ENCODE measurements at places on chromosomes 4 and X.
A peak's percentile ranks its signal among the peaks of the same experiment; 100 is the strongest.

DNA sequence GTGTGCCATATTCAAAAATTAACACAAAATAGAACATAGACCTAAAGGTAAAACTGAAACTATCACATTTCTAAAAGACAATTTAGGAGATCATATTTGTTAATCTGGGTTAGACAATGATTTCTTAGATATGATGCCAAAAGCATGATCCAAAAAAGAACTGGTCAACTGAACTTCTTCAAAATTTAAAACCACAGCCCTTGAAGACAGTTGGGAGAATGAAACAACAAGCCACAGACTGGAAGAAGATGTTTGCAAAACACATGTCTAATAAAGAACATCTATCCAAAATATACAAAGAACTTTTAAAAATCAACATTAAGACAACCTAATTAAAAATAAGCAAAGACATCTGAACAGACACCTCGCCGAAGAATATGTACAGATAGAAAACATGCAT, 19.5 kb downstream of the COMMD8 start:
- no peak for DNase-seq

GRCh38 chrX:103418811-103419340, 42.5 kb downstream of the BEX3 start:
- peak; percentile 58 for DNase-seq

DNA sequence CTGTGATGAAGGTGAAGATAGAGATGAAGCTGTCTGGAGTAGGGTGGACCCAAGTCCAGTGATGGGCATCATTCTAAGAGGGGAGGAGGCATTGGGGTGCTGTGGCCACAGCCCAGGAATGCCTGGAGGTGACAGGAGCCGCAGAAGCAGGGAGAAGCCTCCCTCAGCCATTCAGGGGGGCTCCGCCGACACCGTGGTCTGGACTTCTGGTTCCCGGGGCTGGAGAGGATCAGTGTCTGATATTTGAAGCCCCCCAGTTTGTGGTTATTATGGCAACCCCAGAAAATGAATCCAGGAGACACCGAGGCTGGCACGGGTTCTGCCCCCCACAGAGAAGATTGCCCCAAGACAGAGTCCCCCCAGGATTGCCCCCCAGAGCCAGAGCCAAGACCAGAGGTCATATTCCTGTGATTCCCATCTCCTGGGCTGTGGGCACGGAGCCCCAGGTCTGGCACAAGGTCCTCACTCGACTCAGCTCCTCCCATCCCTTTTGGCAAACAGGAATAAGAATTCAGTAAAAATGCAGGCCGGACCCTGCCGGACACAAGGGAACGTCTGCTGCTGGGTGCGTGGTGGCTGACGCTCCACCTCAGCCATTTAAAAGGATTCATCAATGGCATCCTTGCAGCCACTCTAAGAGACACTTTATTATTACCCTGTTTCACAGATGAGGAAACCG, 116.6 kb downstream of the CPZ start:
- no peak for DNase-seq

GRCh38 chrX:98931216-98931615, 1478.9 kb downstream of the PCDH19 start:
- DNase-seq, result no peak

GRCh38 chr4:4890574-4891255, 31.2 kb downstream of the MSX1 start:
- DNase-seq, result peak; percentile 37

GRCh38 chr4:88341227-88342192, 37.1 kb upstream of the HERC6 start:
- peak; percentile 95 for DNase-seq

GRCh38 chrX:72051589-72051988, 80.1 kb downstream of the RTL5 start:
- no peak for DNase-seq

- no peak for DNase-seq
Observed at GRCh38 chr4:153724606-153725005, 35.2 kb downstream of the RNF175 start.

DNA sequence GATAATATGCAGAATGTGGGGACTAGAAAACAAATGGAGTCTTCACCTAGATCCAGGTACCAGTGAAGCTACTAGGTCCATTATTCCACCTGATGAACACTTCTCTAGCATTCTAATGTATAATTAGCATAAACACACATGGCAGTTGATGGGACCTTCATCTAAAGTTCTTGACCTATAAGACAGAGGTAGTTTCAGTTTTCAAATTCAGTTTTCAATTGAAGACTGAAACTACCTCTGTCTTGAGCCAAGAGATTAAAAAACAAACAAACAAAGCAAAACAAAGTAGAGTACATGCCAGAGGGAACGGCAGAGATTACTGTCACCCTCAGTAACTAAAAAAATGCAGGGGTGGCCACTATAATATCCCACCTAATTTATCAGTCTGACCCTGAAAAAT, 199.9 kb upstream of the NEIL3 start:
- no peak for DNase-seq

GRCh38 chr4:39096847-39097246, 34.8 kb downstream of the KLHL5 start:
- no peak for DNase-seq

DNA sequence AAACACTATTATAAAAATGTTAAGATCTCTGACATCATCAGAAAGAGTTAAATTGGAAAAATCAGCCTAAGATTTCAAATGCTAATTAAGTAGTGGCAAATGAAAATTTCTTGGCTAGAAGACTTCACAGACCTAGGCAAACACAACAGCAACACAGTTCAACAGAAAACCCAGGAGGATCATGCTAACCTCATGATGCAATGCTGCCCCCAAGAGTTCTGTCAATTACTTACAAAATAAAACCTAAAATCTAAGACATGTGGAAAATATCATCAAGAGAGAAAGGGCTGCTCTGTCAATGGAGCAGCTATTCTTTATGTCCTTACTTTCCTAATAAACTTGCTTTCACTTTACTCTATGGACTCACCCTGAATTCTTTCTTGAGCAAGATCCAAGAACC, 21.0 kb downstream of the S100G start:
- peak; percentile 79 for DNase-seq

DNA sequence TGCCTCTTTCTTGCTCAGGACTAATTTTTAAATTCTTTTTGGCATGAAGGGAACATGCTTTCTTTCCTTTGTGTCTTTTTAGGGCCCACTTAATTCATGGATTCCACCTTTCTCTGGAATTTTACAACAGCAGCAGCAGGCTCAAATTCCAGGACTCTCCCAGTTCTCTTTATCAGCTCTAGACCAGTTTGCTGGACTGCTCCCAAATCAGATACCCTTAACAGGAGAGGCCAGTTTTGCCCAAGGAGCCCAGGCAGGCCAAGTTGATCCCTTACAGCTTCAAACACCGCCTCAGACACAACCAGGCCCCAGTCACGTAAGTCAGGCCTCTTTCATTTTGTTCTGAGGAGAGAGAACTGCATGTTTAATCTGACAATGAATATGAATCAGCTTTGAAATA, 2.3 kb downstream of the ODAM start:
- no peak for DNase-seq

GRCh38 chr4:77305766-77306165, 148.8 kb downstream of the CCNG2 start:
- DNase-seq, result no peak

DNA sequence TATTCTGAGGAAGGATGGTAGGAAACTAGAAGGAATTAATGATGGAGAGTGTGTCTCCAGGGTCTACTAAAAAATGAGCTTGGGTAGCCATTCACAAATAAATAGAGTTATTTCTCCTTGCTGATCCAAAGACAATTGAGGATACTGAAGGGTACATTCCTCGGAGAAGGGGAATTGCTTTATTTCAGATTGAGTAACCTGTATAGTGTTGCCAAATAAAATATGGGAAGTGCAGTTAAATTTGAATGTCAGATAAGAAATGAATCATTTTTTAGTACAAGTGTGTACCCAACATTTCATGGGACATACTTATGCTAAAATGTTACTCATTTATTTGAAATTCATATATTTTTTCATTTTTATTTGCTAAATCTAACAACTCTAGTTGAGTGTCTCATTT, 16.0 kb upstream of the VSIG1 start:
- DNase-seq, result peak; percentile 48

DNA sequence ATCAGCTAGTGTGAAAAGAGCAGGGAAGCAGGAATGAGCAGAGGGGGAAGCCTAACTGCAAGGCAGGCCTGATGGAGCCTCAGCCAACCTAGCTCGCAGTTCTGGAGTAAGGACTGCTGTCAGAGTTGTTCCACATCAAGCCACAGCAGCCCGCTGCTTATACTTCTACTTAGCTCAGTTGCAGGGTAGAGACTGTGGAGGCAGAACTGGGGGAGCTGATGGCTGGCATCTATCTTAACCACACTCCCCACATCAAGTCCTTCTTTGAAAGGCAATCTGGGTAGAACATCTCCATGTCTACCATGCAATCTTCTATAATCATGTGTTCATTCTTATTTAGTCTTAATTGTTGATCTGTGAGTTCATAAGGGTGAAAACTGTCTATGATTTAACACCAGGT, 46.1 kb downstream of the DDX60 start:
- no peak for DNase-seq

GRCh38 chr4:77100234-77100633, 24.4 kb upstream of the CCNI start:
- DNase-seq, result no peak

- no peak for DNase-seq
Observed at GRCh38 chr4:129604632-129605255, 508.8 kb downstream of the C4orf33 start.

DNA sequence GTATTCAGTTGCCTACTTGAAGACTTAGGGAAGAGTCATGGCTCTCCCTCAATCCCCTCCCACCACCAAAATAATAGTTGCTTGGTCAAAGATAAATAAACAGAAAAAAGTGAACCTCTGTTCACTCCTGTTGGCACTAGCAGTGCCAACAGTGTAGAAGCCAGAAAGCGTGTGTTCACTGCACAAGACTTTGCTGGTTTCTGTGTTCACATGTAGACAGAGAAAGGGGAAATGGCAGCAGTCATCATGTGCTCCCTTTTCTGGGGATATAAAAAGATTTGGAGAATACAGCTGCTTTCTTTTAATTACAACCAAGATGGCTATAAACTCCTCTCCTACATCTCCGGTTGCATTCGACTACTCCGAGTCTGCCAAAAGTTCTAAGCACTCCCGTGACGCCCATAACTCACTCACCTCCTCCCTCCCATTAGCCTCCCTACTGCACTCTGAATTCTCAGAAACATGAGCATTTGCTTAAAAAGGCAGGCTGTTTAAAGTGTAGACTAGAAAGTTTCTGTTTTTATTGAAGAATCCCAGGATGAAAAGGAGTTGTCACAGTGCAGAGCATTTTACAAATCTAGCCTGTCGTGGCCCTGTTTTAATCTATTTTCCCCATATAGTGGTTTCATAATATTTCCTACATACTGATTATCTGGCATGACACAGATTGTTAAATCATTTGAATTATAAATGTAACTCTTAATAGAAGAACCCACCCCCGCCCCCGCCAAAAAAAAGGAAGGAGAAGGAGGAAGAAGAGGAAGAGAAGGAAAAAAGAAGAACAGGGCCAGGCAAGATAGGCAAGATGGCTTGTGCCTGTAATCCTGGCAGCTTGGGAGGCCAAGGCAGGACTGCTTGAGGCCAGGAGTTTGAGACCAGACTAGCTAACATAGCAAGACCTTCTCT, 16.7 kb downstream of the LGI2 start:
- no peak for DNase-seq

- DNase-seq, result no peak
Observed at GRCh38 chrX:806586-806985, 176.0 kb downstream of the SHOX start.

DNA sequence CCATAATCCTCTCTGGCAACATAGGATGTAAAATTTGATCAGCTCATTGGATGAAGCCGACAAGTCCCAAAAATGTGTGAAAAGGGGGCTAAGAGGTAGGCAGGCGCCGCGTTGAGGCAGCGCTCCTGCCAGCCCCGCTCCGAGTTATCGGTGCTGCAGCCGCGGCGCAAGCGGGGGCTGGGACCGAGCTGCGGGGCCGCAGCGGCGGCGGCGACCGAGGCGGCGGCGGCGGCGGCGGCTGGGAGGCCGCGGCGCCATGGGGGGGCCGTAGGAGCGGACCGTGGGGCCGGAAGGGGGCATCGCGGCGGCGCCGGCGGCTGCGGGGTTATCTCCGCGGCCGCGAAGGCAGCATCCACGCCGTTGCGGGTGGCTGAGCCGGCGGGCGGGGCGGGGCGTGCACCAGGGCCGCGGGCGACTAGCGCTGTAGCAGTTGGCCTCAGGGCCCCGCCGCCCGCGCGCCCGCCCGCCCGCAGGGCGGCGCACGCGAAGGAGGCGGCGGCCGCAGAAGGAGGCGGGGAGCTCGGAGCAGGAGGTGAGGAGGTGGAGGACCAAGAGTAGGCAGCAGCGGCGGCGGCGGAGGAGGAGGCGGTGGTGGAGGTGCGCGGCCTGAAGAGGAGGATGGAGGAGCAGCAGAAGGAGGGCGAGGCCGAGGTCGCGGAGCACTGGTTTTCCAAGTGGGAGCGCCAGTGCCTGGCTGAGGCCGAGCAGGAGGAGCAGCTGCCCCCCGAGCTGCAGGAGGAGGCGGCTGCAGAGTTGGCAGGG, 126.0 kb upstream of the CXorf66 start:
- peak; percentile 1 for DNase-seq

GRCh38 chrX:40996886-40997530, 88.2 kb upstream of the USP9X start:
- DNase-seq, result peak; percentile 86

GRCh38 chr4:153061971-153062370, 125.8 kb downstream of the FHDC1 start:
- DNase-seq, result no peak

DNA sequence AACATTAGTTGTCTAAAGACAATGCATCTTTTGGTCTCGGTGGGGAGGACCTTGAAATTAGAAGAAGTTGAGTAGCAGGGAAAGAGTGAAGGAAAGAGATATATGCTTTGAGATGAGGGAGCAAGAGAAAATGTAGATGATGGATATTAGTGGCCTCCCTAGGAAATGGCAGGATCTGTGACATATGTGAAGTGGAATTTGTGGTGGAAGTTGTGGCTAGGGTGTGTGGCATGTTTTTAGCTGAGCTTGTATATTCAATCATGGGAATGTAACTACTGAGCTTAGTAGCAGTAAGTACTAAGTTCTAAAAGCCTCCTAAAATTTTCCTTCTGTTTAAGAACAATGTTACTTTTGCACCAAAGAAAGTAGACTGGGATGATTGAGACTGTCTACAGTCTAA, 382.8 kb upstream of the CTSO start:
- DNase-seq, result no peak

DNA sequence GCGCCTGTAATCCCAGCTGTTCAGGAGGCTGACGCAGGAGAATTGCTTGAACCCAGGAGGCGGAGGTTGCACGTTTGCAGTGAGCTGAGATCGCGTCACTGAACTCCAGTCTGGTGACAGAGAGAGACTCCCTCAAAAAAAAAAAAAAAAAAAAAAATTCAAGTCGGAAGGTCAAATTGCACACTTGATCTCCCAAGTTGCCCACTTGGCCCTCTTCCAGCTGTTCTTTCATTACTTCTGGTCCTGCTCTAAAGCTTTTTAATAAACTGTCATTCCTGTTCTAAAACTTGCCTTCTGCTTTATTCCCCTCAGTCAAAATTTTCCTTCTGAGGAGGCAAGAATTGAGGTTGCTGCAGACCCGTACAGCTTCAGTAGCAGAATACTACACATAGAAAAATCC, 2358.0 kb downstream of the ARAP2 start:
- no peak for DNase-seq

- DNase-seq, result no peak
Observed at GRCh38 chr4:6877067-6877466, 32.6 kb upstream of the TBC1D14 start.

GRCh38 chr4:14165222-14165920, 537.8 kb upstream of the BOD1L1 start:
- no peak for DNase-seq

- DNase-seq, result no peak
Observed at GRCh38 chrX:153327561-153327960, 6.0 kb upstream of the PNMA6F start.

Measured in fibroblast of the aortic adventitia (primary cell).